Cerebellar nuclear complex (tissue), 1 donor: ENCODE measurements at places on chromosomes 6 and 20.
A peak's percentile ranks its signal among the peaks of the same experiment; 100 is the strongest.

GRCh38 chr20:42836339-42836738 lies 353.4 kb downstream of the PTPRT start:
- DNase-seq = no peak

GRCh38 chr6:12709116-12709515 lies 7.5 kb upstream of the PHACTR1 start:
- DNase-seq = no peak

- DNase-seq = no peak
These were observed 133.7 kb upstream of the RIN2 start for GRCh38 chr20:19624221-19624965.

DNA sequence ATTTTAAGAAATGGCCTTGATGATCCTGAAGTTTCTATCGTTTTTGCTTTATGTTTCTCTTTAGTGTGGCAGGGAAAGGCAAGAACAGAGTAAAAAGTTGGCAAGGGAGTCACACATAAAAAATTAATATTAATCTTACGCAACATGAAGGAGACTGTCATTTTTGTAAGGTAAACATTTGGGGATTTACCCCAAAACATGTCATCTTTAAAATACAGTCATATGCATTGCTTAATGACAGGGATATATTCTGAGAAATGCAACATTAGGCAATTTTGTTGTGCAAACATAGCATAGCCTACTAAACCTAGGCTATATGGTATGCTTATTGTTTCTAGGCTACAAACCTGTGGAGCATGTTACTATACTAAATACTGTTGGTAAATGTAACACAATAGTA lies 5.4 kb downstream of the RBL1 start:
- no peak for DNase-seq

DNA sequence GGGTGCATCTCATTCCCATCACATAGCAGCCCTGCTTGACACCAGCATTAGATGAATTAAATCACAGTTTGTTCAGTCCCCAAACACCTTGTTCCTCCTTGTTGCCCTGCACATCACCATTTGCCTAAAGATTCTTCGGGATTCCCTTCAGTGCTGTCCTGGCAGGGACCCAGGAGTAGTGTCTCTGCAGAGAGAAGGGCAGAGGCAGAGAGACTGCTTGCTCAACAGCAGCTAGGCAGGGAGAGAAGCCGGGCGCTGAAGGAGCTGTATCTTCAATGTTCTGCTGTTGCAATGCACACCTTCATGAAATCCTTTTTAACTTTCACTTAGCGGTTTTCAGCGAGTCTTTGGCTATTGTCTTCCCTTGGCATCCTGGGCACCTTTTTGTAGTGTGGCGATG lies 362.9 kb downstream of the FARS2 start:
- no peak for DNase-seq

GRCh38 chr6:113402544-113402943 lies 454.6 kb upstream of the MARCKS start:
- no peak for DNase-seq

DNA sequence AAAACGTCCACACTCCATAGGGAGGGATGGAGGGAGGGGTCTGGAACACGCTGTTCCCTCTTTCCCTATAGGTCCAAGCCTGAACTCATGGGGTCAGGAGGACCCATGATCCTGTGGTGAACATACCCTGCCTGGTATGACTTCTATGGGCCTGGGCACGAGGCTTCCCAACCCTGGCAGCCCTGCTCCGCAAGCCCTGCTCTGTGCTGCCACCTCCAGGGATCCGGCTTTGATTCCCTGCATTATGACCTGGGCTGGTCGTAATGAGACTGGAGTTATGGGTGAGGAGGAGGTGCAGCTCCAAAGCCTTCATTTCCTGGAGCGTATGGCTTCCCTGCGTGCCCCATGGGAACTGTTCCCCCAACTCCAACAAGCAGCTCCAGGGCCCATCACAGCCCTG lies 54.9 kb downstream of the CDH22 start:
- DNase-seq = peak; percentile 41

GRCh38 chr6:130713144-130713543 lies 114.1 kb upstream of the SMLR1 start:
- DNase-seq = no peak

DNA sequence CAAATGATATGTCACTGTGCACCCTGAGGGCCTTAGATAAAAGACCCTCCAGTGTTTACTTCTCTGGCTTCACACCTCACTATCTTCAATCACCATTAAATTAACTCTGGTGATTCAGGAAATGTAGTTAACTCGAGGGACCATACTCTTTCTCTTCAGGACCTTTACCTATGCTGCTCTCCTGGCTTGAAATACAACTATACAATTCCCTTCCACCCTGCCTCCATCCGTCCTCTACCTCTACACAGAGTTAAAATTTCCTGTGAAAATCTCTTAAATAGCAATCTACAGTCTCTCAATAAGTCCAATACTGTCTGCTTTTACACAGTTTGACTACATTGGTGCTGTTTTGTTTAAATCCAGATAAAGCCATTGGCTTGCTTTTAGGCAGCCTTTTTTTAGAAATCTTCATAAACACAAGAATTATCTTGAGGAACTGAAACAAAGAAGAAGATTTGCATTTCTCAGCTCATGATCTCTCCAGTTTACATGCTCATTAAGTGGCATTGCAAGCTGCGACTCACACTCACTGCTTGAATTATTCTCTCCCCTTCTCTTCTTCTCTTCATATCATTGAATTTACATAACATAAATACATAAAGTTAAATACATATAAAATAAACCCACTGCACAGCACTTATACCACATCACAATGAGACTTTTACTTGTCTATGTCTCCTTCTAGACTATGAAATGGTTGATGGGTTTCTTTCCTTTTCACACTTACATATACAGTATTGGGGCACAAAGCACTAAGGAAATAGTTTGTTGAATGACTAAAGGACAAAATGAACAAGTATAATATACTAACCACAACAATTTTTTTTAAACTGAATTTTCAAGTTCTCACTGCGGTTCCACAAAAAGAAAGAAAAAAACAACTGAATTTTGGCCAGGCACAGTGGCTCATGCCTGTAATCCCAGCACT lies 239.0 kb upstream of the KCNQ5 start:
- DNase-seq = no peak

GRCh38 chr6:56448046-56448445 lies 194.6 kb downstream of the DST start:
- DNase-seq = no peak

DNA sequence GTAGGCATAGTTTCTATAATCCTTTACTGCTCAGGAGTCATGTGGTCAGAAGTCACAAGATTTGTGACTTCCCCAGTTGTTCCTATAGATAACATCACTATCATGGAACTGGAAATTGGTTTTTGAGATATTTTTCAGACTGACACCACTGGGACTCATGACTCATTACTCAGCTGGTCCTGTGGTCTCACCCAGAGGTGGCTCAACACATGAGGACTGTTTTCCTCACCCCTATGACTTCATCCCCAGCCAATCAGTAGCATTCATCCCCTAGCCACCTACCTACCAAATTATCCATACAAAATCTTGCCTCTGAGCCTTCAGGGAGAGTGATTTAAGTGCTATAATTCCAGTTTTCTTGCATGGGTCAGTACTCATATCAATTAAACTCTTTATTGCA lies 1217.7 kb downstream of the EPHA7 start:
- no peak for DNase-seq

GRCh38 chr6:27138837-27139755 lies 108.4 kb upstream of the PRSS16 start:
- DNase-seq = no peak

GRCh38 chr6:106098383-106099234 lies 12.5 kb downstream of the PRDM1 start:
- no peak for DNase-seq

DNA sequence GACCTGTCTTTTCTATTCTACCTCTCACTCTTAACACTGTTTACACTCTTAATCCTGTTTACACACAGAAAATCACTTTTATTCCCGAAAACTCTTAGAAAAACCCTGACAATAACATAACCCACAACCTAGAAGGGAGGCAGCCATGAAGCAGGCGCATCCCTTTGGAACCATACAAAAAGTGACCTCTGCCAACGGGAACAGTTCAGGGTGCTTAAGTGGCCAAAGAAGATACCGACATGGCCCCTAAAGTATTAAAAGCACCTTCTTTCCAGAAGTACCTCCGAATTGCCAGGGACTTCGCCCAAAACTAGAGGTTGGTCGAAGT lies 490 bp downstream of the MMUT start:
- no peak for DNase-seq

GRCh38 chr6:26350858-26351543 lies 14.0 kb upstream of the BTN3A2 start:
- DNase-seq = no peak

GRCh38 chr6:100906325-100906724 lies 25.2 kb upstream of the ASCC3 start:
- DNase-seq = no peak

DNA sequence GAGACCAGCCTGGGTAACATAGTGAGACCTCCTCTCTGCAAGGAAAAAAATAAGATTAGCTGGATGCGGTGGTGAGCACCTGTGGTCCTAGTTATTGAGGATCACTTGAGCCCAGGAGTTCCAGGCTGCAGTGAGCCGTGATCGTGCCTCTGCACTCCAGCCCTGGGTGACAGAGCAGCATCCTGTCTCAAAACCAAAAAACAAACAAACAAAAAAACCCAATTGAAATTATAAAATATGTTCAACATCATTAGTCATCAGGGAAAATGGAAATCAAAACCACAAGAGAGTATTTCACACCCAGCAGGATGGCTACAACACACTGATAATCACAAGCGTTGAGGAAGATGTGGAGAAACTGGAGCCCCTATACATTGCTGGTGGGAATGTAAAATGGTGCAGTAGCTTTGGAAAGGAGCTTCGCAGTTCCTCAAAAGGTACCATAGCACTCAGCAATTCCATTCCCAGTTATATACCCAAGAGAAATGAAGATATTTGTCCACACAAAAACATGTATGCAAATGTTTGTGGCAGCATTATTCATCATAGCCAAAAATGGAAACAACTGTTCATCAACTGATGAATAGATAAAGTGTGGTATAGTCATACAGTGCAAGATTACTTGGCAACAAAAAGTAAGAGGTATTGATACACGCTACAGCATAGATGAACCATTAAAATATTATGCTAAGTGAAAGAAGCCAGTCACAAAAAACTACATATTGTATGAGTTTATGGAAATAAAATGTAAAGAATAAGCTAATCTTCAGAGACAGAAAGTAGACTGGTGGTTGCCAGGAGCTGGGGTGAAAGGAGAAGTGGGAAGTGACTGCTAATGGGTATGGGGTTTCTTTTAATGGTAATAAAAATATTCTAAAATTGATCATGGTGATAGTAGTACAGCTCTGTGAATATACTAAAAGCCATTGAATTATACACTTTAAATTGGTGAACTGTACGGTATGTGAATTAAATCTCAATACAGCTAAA lies 38.7 kb upstream of the RIPOR2 start:
- DNase-seq = no peak

- DNase-seq = peak; percentile 7
These were observed 291.8 kb downstream of the BMP7 start for GRCh38 chr20:56974499-56975250.

DNA sequence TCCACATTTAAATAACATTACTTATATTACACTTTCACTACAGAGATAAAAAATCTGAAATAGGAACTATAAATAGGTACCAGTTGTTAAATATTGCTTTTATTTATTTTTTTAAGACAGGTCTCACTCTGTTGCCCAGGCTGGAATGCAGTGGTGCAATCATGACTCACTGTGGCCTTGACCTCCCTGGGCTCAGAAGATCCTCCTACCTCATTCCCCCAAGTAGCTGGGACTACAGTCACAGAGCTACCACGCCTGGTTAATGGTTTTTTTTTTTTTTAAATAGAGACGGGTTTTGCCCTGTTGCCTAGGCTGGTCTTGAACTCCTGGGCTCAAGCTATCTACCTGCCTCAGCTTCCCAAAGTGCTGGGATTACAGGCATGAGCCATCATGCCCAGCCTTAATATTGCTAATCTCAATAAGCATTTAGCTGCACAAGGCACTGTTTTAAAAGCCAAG lies 17.3 kb downstream of the EEF1E1 start:
- no peak for DNase-seq

DNA sequence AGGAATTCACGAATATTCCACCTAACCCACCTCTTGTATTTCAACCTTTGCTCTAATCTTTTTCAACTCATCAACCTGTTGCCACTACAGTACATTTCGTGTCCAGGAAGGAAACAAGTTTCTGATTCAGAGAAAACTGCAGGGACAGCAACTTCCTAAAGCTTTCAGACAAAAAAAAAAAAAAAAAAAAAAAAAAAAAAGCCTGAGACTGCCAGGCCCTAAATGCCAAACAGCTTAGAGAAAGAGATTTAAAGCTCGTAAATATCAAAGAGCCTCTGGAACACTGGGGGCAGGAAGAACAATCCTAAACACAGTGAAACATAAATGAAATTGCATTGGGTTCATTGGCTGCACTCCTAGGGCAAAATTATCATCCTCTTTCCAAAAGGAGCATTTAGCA lies 411.2 kb upstream of the SPTLC3 start:
- DNase-seq = no peak

DNA sequence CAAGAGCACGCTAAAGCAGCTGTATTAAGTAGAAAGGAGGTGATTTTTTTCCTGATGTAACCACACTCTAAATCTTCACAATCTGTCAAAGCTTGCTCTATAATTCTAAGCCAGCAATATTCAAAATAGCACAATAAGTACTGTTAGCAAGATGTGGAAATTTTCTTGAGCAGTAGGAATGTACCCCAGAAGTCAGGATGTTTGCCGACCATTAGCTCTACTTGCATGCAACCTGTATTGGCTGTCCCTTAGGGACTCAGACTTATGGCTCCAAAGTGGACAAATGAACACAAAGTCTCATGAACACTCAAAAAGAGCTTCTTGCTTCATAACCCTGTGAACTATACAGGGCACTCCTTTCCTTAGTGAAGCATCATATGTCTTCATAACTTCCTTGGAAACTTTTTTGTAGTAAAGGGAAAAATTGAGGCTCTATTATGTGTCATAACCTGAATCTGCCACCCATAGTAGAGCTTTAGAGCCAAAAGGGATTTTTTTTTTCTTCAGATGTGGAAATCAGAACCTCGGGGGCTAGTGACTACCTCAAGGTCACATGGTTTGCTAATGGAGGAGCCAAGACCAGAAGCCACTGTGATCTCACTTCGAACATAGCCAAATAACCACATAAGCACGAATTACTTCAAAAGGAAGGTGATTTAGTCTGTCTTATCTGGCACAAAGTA lies 54.5 kb downstream of the ADGRG6 start:
- DNase-seq = no peak

GRCh38 chr20:61376541-61377240 lies 124.6 kb downstream of the CDH4 start:
- no peak for DNase-seq

GRCh38 chr20:6665621-6666355 lies 101.7 kb upstream of the BMP2 start:
- DNase-seq = no peak

DNA sequence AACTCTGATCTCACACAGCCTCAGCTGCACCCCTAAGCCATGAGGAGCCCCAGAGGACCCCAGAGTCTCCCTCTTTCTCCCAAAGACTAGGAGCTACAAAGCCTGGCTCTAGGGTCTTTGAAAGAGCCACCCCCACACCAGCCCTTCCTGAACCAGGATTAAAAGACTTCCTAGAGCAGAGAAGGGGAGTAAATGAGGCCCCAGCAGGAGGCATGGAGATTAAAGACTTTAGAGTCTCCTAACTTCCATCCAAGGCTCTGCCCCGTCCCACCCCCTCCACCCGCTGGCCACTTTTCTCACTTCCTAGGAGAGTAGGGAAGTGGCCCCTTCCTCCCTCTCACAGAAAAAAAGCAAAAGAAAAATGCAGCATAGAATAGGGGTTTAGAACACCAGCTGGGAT lies 1.7 kb downstream of the PREX1 start:
- no peak for DNase-seq
